SK-N-SH (cell line): ENCODE measurements at places on chromosomes 5 and 9.

DNA sequence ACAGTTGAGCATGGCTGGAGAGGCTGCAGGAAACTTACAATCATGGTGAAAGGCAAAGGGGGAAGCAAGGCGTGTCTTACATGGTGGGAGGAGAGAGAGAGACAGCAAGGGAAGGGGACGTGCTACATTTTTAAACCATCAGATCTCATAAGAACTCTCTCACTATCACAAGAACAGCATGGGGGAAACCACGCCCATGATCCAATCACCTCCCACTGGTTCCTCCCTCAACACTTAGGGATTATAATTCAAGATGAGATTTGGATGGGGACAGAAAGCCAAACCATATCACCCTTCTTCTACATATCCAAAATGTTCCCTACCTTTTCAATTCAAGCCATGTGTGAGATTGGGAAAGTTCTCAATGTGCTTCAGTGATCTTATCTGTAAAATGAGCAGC lies 22.9 kb upstream of the GLRX start:
- no peak for DNase-seq

- no peak for DNase-seq
Observed at GRCh38 chr9:112836394-112836793, 54.3 kb downstream of the SLC46A2 start.

DNA sequence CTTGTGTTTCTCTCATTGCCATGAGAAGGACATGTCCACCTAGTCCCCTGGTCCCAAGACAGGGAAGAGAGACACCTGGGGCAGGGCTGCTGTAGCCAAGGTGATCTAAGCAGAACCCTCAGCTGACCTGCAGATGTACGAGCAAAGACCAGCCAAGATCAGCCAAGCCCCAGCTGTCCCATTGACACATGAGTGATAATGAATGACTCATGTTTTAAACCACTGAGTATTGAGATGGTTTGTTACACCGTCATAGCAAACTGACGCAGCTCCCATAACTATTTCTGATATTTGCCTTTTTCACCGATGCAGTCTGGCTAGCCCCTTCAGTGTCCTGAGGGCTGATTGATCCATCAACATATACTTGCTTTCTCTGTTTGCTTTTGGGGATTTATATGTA lies 6.7 kb downstream of the OR1K1 start:
- DNase-seq, result no peak

- DNase-seq, result no peak
Observed at GRCh38 chr5:71949772-71950171, 157.5 kb upstream of the MAP1B start.

DNA sequence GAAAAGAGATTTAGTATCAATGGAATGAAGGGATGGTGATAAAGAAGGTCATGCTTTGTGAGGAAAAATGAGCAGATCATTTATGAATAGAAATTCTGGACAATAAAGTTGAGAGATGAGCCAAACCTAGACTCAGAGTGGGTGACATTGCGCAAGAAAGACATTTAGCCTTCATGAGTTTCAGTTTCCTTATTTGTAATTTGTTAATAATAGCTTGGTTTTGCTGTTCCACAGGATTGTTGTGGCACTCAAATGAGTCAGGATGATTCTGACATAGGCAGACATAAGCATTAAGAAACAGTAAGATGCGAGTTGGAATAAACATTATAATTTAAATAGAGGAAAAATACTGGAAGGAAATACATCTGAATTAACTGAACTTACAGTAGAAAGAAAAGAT lies 34.8 kb downstream of the ITGA2 start:
- DNase-seq, result no peak

DNA sequence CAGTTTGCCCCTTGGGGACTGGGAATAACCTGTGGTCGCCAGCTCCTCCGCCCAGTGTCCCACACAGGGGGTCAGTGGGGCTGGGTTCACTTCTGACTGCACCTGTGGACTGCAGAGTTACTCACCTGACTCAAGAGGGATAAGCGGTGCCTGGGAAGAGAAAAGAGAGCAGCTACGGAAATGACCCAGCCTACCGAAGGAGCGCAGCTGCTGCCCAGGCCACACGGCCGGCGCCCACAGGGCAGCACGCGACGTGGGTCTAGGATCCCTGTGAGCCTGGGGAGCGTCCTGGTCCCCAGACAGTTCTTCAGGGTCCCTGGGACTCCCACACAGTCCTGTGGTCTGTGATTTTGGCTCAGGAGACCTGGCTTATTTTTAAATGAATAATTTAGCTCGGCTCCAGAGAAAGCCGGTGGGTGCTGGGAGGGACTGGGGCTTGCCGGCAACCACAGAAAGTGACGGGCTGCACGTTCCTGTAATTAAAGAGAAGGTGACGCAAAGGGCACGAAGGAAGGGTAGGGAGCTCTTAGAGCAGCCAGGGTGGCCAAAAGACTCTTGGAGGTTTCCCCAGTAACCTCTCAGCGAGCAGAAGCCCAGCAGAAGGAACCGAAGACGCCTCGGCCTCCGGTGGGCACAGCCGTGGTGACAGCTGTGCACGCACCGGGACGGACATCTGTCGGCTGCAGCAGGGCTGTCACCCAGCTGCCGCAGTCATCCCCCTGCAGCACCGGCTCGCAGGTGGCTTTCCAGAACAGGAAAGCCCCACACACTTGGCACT lies 97.5 kb upstream of the FCN2 start:
- no peak for DNase-seq

DNA sequence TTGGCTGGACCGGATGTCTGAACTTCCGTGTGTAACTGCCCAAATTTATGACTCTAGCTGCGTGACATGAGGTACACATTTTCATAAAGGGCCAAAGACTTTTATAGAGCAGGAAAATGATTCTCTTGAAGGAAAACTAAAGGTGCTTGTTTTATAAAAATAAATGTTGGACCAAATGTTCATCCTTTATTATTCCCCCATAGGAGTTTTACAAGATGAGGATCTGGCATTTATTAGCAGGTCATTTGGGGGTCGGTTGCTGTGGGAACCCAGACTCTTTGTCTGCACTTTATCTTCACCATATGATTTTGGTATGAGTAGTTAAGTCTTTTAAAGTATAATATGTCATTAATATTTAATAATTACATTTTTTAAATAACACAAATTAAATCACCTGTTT lies 571.2 kb downstream of the EFNA5 start:
- DNase-seq, result peak; percentile 3

DNA sequence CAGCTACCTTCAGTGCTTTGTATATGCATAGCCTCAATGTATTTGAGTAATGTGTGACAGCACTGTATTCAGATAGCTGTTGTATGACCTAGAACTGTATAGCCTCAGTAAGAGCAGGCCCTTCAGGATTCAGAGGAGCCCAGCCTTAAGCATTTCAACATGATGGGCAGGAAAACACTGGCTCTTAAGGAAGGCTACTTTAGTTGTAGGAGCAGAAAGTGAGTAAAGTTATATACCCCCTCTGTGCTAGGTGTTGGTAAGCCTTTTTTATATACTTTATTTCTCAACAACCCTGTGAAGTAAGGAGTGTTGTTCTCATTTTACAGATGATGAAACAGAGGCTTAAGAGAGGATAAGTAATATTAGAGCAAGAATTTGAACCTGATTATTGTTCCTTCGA lies 1.5 kb upstream of the GPR21 start:
- no peak for DNase-seq
